Kasumi-1 (cell line): ENCODE measurements at places on chromosomes 6 and 20.

GRCh38 chr20:64001607-64002011 is 20.7 kb downstream of the PRPF6 start:
- DNase-seq: no peak

- DNase-seq: no peak
These were observed 15.1 kb upstream of the SNX3 start for GRCh38 chr6:108275976-108276375.

GRCh38 chr6:42503894-42504293 is 52.2 kb upstream of the TRERF1 start:
- DNase-seq: no peak

DNA sequence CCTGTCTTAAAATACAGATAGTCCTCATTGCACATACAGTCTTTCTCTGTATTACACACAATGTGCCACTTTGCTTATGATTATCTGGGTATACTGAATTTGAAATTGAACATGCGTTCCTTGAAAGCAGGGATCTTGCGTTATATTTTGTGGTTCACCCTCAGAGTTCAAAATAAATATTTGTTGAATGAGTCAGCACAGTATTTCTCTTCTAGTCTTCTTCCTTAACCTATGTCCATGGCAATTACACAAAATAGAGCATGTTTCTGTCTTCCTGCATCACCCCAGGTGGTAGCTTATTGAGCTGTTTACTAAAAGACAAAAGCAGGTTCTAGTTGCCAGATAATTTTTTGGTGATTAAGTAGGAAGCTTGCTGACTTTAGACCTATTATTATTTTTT is 272.9 kb upstream of the FERMT1 start:
- DNase-seq: no peak

GRCh38 chr6:48109944-48110343 is 1.1 kb downstream of the PTCHD4 start:
- DNase-seq: no peak

GRCh38 chr6:37620519-37620918 is 77.2 kb downstream of the MDGA1 start:
- no peak for DNase-seq

GRCh38 chr20:8994045-8994444 is 74.8 kb upstream of the PLCB4 start:
- DNase-seq: no peak

DNA sequence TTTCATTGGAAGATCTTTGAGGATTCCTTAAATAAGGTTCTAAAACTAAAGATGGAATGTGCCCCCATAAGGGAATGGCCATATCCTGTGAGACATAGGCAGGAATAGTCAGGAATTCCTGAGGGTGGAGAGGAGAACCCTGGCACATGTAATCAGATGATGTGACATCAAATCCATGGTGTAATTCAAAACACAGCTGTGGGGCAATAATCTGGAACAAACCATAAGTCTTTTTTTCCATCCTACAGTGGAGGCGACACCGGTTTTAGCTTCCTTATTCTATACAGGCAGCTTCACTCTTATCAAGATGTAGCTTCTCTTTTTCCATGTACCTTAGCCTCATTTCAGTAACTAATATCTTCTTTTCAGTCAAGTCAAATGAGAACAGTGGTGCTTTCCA is 133.6 kb upstream of the CITED2 start:
- DNase-seq: no peak

DNA sequence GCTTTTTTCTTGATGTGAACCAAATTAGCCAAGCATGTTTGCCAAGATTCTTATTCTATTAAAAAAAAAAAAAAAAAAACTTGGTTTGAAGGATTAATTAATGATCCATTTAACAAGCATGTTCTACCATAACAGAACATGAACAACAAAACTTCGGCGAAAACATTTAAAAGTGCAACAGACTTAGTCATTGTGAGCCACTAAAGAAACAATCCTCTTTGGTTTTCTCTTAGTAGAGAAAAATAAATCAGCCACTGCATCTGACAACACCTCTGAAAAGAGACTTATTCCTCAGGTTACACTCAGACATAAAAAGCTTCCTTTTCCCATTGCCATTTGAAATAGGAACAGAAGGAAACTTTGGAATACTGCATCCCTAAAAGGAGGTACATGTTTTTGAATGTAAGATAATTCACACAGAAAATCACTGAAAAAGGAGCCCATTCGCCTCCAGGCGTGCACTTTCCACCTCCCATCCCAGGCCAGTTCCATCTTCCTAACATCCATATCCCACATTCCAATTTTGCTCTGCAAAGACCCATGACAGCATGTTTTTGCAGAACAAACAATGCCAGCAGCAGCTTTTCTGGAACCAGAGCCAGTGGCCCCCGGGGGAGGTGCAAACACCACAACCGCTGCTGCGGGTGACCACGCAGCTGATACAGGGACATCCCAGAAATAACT is 79.5 kb downstream of the ZMYND8 start:
- no peak for DNase-seq

GRCh38 chr6:81906709-81907204 is 154.3 kb upstream of the TENT5A start:
- no peak for DNase-seq

GRCh38 chr6:158314737-158315136 is 2.5 kb downstream of the TULP4 start:
- no peak for DNase-seq

GRCh38 chr6:139369568-139370282 is 4.7 kb downstream of the CITED2 start:
- DNase-seq: peak; percentile 77

DNA sequence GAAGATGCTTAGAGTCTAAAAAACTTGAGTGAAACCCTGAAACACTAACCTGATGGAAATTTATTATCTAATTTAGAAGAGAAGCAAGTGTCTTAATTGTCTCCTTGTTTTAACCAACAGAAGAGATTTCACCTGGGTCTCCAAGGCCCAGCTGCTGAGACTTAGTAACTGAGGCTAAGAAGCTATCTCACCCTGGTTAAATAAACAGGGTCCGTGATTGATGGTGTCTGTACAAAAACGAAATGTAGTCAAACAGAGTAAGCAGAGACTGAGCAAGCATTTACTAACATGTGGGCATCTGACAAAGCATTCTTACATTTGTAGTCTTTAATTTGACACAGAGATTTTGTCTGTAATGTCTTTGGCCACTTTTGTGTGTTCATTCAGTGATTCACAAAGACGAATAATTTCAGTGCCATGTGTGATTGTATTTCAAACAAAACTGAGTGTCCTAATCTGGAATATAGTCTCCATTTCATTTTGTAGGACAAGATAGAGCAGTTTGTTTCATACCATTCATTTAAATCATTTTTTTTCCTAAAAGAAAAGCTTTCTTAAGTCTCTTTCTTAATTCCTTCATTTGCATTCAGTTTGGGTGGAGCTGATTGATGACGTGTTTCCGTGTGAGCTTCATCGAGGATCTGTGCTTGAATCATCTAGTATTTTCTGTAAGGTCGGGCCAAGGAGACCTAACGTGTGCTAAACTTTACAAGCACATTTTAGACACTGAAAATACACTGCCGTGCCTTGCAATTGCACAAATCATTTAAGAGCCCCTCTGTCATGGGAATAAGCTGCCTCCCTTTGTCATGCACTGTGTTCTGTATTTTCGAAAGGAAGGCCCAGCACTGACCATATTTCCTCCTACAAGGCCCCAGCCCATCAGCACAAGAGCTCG is 170.6 kb upstream of the QKI start:
- DNase-seq: no peak

DNA sequence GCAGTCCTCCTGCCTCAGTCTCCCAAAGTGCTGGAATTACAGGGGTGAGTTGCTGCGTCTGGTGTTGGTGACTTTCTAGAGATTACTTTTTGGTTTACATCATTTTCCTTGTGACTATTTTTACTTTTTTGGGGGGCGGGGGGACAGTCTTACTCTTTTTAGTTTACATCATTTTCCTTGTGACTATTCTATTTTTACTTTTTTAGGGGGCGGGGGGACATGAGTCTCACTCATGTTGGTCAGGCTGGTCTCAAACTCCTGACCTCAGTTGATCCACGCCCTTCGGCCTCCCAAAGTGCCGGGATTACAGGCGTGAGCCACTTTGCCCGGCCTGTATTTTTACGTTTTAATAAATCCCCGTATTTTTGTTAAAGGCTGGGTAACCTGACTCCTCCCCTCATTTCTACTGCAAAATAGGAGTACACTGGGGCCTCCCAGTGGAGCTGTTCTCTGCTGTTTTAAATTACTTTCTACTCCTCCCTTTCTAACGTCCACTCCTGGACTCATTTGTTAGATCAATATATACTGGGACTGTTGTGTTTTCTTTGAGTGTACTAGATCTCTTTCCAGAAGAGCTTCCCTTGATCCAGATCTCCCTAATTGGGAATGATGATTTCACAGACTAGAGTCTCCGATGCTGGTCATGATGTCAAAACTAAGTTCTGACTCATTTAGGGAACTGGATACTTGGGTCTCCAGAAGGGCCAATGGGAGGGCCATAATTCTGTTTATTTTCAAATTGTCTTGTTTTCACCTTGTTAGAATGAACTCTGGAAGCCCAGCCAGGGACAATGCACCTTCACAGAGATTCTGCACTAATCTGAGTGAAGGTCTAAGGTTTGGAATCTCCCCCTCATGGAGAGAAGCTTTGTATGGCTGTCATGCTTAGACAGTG is 9.2 kb downstream of the HSPA1B start:
- no peak for DNase-seq

- DNase-seq: no peak
These were observed 405.7 kb downstream of the QKI start for GRCh38 chr6:163820171-163820570.

- no peak for DNase-seq
These were observed 185.9 kb upstream of the FOXA2 start for GRCh38 chr20:22770241-22770800.

DNA sequence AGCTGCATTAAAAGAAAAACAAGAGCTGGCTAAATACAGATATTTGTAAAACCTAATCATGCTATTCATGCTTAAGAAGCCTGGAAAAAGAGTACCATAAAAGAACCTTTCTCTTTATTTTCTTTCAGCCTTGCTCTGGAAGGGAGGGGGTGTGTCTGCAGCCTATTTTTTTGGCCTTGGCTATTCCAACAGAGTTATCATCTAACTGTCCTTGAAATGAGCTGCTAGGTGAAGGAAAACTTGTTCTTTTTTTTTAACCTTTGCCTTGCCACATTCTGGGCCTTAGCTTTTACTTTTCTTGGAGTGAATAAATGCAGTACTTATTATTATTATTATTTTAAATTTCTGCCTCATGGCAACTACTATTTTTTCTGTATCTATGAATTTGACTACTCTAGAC is 224.9 kb upstream of the SYNCRIP start:
- DNase-seq: no peak

DNA sequence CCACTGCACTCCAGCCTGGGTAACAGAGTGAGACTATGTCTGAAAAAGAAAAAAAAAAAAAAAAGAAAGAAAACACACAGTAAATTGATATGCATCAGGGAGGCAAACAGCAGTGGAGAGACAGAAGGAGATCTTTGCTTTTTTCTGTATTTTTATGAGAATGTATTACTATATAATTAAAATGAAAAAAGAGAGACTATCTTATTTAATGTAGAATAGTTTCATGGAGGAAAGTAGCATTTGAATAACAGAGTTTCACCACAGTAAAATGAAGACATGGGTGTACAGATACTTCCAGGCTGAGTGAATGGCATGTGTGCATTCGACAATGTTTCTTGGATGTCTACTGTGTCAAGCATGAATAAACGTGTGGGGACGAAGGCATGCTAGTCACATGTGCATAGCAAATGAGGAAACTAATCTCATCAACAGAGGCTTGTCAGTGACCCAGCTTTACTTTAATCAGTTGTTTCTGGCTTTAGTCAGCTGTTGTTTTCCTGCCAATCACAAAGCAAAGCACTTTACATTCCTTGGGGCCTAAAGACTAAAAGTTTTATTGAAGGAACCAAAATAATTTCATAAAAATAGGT is 55.5 kb upstream of the ARMH2 start:
- DNase-seq: no peak

GRCh38 chr20:1376408-1377270 is 16.2 kb downstream of the FKBP1A start:
- DNase-seq: peak; percentile 92

DNA sequence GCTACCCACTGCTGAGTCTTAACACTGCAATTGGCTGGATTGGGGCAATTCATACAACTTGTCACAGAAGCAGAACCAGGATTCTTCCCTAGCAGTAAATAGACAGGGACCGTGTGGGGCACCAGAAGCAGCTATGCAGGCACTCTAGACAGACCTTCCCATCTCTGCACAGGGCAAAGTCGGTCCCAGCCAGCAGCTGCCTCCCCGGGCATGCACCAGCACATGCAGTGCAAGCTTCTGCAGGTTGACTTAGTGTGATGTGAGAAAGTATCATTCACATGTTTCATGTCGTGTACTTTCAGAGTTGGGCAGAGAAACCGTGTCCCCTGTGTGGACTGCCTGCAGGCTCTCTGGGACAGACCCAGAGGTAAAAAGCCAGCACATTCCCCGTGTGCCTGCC is 98.0 kb upstream of the FOXA2 start:
- no peak for DNase-seq

- DNase-seq: no peak
These were observed 100.6 kb downstream of the DACT2 start for GRCh38 chr6:168218785-168219566.

GRCh38 chr20:51237791-51238190 is 214.9 kb upstream of the KCNG1 start:
- no peak for DNase-seq

GRCh38 chr6:133512410-133513016 is 271.4 kb downstream of the EYA4 start:
- DNase-seq: peak; percentile 56

- DNase-seq: no peak
These were observed 219.8 kb downstream of the KIF16B start for GRCh38 chr20:16353417-16353781.

- no peak for DNase-seq
These were observed 9.2 kb upstream of the C6orf141 start for GRCh38 chr6:49541210-49541724.

DNA sequence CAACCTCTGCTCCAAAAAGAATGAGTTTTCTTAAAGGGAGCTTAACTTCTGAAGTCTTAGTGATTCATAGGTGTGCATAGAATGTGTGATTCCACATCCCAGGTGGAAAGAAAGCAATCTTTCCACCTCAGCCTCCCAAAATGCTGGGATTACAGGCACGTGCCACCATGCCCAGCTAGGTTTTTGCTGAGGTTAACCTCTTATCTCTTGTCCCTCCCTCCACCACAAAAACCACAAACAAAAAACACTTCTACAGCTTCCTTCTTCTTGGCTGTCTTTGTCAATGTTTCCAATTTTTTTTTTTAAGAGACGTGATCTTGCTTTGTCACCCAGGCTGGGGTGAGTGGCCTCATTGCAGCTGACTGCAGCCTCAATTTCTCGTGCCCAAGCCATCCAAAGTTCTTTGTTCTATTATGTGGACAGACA is 8.1 kb upstream of the CSE1L start:
- DNase-seq: peak; percentile 68

DNA sequence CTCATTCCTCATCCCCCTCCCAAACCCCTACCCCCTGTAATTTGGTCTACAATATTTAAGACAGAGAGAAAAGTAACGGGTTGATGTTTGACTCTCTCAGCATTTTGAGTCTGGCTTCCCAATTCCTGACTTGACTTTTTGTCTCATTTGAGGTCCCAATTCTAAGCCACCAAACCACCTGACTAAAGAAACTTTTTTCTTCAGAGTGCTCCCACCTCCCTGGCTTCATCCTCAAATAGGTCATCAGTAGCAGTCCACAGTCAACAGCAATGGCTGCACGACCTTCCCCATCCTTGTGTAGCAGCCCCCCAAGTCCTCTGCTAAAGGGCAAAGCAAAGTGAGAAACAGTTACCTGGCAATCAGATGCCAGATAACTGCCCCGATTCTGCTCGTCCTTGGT is 1.8 kb downstream of the PLEKHG1 start:
- DNase-seq: no peak
